ENCODE measurements at places on chromosomes 2 and 18.

DNA sequence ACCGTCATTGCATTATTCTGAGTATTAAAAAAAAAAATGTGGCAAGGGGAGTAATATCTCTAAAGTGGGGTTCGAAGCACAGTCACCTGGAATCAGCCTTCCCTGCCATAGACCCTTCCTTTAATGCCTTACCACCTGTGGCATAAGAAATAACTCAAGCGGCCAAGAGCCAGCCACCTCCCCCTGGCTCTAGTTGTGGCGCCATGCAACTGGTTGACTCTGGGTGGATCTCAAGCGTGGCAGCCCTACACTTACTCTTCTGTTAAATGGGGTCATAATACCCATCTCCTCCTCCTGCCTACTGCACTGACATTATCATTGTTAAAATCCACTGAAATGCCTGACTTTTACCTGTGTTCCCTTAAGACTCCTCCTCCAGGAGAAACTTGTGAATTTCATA is 175.8 kb downstream of the SMAD7 start:
- no peak for DNase-seq

DNA sequence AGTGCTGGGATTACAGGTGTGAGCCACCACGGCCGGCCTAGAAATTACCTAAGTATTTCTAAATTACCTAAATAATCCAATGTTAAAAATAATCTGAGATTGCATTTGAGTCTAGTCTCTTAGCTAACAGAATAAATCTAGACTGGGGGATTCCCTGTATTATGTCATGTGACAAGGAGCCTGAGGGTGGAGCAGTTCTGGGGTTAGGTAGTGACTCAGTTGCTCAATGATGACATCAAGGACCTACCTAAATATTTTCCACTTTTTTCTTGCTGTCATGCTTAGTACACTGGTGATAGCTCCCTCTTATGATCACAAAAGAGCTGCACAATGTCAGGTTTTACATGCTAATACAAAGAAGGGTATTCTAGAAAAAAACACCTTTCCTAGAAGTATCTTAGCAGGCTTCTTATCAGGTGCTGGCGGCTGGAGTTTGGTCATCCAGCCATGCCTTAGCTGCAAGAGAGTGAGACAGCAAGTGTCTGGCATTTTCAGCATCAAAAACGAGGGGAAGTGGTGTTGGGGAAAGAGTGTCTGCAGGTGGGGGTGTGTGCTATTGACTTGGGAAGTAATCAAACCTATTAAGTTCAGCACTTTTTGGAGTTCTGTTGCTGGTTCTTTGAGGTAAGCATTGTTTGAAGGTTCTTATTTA is 17.5 kb upstream of the CEP192 start:
- DNase-seq = no peak

DNA sequence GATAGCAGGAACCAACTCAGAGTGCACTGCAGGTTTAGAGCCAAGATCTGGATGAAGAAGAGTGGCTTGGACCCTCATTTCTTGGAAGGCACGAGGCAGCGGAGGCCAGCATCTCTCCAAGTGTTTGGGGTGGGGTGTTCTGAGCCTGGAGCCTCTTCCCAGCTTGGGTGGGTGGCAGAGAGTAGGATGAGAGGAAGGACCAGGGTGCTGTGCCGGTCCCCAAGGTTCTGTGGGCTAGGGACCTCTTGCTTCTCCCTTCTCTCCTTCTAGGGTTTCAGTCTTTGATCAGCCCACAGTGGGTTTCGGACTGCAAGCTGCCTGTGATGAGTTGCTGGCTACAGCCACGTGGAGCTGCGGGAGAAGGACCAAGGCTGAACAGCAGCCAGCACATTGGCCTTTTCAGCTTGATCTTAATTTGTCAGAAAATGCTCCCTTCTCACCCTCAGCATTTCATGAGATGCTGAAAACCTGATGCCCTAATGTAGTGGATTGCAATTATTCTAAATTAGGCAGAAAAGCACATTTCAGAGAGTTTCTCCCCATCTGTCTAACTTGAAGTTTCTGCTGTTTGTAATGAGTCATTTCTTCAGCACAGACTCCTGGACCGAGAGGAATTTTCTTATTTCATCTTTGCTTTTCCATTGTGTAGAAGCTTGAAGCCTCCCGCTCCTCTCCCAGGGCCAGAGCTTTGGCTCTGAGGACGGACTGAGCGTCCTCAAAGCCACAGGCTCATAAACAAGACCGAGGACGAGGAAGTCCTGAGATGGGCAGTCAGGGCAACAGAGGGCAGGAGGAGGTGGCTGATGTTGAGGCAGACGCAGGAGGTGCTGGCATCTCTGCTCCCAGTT is 99.1 kb upstream of the HDAC4 start:
- DNase-seq = no peak

DNA sequence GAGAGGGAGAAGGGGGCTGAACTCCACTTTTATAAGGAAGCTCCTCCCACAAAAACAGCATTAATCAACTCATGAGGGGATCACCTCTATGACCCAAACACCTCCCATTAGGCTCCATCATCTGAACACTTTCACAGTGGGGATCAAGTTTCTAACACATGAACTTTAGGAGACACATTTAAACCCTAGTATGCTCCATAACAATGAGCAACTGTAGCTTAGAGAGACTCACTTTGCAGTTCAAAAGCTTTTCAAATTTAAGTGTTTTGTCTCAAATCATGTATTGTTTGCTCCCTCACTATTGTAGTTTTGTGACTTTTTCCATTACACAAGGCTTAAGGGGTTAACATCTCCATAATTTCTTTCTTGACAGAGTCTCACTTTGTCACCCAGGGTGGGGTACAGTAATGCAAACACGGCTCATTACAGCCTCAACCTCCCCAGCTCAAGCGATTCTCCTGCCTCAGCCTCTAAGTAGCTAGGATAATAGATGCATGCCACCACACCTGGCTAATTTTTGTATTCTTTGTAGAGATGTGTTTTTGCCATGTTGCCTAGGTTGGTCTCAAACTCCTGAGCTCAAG is 352.7 kb upstream of the CDH20 start:
- DNase-seq = no peak

- DNase-seq = no peak
Observed at GRCh38 chr2:68588589-68588988, 54.8 kb upstream of the PROKR1 start.

GRCh38 chr2:222883420-222883819 is 22.6 kb downstream of the ACSL3 start:
- no peak for DNase-seq

- DNase-seq = no peak
Observed at GRCh38 chr18:79451237-79452125, 55.8 kb downstream of the NFATC1 start.

- no peak for DNase-seq
Observed at GRCh38 chr2:69945941-69946340, 15.5 kb downstream of the ASPRV1 start.

- no peak for DNase-seq
Observed at GRCh38 chr2:201452058-201452921, 750 bp downstream of the STRADB start.

DNA sequence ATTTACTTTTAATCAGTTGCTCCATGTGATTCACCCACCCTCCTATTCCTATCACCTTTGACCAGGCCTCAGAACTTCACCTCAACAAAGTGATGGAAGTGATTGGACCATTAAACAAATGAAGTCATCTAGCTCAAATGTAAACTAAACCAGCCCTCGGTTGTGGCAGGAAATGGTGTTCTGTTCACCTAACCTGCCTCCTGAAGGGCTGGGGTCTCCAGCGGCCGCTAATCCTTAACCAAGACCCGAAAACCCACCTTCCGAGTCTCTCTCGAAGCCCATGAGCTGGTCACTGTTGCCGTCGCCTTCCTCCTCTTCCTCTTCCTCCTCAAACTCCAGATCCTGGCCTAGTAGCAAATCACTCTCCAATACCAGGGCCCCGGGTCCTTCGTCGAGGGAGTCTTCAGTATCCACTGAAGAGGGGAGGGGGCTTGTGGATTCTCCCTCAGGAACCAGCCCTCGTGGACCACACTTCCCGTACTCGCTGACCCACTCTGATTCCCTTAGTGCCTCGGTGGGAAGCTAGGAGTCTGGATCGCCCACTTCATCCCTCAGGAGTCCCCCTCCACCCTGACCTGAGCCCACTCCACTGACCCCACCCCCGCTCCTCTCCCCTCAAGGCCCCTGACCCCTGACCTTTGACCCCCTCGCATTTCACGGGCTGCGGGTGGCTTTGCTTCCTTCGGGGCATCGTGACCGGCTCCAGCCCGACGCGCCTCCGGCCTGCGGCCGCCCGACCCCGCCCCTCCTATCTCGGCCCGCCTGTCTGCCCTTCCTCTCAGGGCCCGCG is 503 bp downstream of the ZNF513 start:
- DNase-seq = no peak

GRCh38 chr2:43078301-43078700 is 148.1 kb downstream of the ZFP36L2 start:
- DNase-seq = no peak

DNA sequence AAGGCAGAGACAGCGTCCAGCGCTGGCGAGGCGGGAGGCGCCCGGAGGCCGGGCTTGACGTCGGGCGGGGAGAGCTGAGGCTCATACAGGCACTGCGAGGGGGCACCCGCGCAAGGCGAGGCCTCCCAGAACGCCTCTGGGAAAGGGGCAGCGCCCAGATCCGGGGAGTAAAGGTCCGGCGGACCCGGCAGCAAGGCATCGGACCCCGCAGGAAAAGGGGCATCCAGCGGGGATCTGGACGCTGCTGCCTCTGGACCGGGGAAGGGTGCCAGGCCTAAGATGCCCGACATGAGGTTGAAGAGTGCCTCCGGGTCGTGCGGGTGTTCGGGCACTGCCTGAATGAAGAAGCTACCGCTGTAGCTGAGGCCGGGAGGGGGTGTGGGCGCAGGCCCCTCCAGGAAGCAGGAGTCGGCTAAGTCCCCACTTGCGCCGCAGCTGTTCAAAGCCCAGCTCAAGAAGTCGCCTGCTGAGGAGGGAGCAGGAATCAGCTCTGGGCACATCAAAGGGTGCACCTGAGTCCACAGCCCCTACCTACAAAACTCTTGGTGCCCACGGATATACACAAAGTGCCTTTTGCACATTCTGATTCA is 937 bp downstream of the EGR4 start:
- no peak for DNase-seq

GRCh38 chr2:195472501-195473234 is 184.4 kb upstream of the SLC39A10 start:
- DNase-seq = no peak

GRCh38 chr2:152093464-152093863 is 5.4 kb downstream of the CACNB4 start:
- DNase-seq = no peak

DNA sequence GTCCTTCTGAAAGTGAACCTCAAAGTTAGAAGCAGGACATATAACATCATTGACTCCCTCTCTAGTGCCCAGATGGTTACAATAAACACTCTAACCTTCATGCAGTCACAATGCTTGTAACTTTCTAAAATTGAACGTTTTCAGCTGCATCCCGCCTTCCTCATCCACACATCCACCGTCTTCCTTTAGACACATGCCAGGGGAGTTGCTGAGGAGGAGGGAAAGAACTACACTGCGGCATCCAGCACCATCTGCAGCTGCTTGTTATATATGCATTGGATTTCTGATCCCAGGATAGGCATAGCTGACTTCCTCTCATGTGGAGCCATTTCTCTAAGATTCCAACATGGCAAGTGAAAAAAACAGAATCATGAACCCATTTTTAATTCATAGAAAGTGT is 96.8 kb downstream of the FBXO15 start:
- DNase-seq = no peak
